Activated CD8-positive, alpha-beta memory T cell treated with anti-CD3 and anti-CD28 coated beads for 4 hours (primary cell): ENCODE measurements at places on chromosomes 11 and 22.

GRCh38 chr11:111663820-111664219 is 61.6 kb downstream of the SIK2 start:
- no peak for DNase-seq

DNA sequence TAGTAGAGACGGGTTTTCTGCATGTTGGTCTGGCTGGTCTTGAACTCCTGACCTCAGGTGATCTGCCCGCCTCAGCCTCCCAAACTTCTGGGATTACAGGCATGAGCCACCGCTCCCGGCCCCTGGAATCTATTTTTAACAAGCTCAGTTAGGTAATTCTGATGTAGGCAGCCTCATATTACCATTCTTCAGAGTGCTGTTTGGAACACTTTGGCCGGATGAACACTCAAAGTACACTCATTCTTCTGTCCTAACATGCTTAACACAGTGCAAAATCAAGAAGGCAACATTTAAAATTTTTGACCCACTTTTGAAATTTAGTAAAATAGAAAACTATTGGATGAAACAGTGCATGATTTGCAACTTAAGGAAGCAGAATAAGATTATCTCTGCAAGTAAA is 586.7 kb upstream of the CHORDC1 start:
- no peak for DNase-seq

DNA sequence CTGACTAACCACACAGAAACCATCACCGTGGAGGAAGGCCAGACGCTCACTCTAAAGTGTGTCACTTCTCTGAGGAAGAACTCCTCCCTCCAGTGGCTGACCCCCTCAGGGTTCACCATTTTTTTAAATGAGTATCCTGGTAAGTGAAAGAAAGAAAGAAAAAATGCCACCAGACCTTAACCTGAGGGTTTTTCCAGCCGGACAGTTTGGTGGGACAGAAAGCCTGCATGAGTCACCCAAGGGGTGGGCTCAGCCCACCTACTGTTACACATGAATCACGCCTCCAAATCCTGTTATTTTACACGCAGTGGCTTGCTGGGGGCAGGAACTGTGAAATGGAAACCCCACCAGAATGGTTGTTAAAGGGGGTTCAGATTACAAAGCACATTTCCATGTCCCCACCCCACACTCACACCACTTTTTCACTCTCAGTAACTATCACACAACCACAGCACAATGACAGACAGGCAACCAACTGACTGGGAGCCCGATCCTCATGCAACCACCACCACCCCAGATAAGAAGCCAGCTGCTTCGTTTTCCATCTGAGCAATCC is 11.9 kb downstream of the CRTAM start:
- DNase-seq: peak; percentile 48

DNA sequence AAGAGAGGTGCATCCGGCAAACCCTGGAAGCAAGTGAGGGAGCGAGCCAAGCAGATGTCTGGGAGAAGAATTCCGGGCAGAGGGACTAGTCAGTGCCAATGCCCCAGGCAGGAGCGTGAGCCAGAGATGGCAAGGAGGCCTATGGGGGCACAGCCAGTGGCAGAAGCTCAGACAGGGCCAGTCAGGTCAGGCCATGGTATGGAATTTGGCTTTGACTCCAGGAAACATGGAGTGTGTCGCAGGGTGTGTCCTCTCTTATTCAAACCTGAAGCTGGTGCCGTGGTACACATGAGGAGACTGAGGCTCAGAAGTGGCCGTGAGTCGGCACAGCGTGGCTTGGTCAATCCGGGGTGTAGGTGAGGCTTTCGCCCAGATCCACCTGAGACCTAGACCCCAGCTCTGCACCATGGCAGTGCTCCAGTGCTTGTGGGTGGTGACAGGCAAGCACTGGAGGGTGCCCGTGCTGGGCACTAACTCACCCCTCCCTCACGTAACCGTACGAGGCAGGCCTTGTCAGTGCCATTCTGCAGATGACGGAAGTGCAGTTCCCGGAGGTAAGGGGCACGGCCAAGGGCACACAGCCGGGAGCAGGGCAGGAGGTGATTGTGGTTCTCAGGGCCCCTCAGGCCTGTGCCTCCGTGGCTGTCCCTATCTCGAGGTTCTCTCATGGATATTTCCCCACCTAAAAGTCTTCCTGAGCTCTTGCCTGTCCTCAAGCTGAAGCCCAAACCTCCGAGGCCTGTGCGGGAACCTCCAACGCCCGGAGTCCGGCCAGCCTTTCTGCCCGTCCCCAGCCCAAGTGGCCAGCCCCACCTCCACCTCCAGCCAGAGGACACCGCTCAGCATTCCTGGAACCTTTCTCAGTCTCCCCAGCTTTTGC is 10.6 kb upstream of the SPI1 start:
- no peak for DNase-seq

DNA sequence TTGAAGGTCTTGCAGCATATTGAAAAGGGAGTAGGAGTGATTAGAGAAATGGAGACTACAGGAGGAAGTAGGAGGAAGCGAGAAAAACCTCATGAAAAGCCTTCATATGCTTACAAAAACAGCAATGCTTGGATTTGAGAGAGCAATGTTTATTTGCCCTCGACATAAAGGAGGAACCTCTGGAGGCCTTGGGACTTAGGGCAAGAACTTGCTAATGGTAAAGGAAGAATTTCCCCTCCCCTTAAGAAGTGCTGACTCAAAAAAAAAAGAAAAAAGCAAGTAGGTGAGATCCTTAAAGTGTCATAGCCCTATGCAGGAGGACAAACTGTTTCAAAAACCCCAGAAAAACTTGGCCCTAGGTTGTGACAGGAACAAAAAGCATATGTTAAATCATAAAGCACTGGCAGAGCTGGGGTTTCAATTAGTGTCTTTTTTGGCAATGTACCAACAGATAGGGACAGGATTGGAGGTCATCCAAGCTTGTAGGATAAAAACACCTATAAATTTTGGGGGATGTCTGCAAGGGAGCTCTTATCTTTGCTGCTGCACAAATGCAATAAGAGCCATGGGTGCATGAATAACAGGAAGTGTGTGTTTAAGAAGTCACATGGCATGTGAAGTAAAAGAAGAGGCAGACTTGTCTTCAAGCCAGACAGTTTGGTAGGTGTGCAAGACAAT is 4.9 kb downstream of the GLYAT start:
- no peak for DNase-seq

DNA sequence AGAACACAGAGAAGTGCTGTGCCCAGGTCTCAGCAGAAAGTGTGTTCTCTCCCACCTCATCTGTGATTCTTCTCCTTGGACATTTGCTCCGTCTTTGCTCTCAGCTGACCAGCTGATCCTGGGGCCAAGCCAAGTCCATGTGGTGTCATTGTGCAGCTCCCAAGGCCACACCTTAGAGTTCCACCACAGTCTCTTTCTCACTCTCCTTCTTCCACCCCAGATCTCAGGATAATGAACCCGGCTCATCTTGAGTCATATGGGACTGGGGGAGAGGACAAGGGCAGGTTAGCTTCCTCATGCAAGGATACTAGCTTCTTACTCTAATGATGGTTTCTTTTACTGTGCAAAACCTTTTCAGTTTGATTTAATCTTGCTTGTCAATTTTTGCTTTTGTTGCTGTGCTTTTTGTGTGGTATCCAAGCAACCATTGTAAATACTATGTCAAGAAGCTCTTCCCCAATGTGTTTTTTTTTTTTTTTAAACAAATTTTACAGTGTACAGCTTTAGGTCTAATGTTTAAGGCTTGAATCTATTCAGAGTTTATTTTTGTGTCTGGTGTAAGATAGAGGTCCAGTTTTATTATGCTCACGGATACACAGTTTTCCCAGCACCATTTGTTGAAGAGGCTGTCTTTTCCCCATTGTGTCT is 75.0 kb upstream of the OR4B1 start:
- DNase-seq: no peak

DNA sequence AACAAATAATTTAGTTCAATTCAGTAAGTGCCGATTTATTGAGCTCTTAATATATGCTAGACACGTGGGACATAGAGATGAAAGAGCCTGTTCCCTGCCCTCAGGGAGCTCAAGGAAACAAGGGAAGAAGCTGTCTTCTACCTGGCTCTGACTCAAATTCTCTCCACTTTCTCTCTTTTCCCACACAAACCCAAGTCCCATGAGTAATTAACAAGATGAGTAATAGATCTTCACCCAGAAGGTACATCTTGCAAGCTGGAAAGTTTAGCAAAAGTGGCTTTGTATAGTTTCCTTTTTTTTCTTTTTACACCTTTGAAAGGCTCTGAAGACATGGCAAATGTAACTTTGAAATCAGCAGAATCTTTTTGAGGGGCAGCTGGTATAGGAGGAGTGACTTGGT is 48.2 kb upstream of the CHST1 start:
- DNase-seq: no peak

DNA sequence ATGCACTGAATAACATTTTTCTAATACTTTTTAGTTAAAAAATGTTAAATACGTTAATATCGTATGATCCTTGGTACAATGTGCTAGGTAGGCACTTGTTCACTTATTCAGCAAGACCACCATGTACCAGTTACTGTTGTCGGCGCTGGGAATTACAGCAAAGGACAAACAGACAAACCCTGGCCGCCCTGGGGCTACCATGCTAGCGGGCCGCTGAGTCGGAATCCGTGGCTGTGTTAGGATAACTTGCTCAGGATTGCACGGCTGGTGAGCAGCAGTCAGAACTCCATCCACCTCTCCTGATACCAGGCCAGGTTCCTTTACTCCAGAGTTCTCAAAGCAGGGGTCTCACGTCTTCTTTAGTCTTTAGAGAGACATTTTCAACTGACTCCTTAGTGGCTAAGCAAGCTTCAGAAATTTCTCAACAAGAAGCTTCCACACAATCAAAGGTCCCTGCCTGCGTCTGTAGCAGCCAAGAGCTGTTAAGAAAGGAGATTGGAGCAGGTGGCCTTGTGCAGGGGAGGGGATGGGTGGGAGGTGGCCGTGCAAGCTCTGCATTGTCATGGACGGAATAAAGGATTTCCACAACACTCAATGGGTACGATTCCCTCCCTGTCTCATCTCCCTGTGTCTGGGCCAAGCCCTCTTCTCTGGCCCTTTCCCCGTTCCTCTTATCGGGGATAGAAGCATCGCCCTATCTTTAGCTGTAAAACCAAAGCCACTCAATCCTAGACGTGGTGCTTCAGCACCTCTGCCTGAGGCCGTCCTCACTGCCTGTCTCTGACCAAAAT is 39.8 kb upstream of the NNMT start:
- DNase-seq: no peak
